ENCODE measurements at places on chromosomes 6 and 20.
A peak's percentile ranks its signal among the peaks of the same experiment; 100 is the strongest.

- DNase-seq, result no peak
These were observed at the start of gene HSPA12B for GRCh38 chr20:3732327-3733118. Gene HSPA12B, plus strand, starts transcription at chr20:3732685. Its CDS starts 5,990 bp downstream, at chr20:3738675.

DNA sequence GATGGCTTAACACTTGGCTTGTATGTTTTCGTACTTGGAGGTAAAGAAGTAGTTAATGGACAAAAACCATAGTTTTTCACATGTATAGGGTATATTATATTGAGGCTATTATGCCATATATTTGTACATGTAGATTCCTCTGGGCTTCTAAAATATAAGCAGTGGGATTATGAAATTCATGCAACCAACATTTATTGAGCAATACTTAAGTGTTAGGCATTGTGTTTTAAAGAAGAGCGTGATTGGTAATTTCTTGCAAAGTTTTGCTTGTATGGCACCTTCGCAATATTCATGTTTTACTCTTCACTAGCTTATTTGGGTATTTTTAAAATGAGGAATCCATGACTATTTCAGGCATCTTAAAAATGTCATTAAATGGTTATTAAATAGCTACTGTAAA, 2.5 kb downstream of the TULP4 start:
- no peak for DNase-seq

GRCh38 chr20:37821696-37822095, 81.2 kb upstream of the VSTM2L start:
- peak; percentile 73 for DNase-seq

- DNase-seq, result no peak
These were observed 64.8 kb downstream of the VIP start for GRCh38 chr6:152815230-152815872.

GRCh38 chr6:32551410-32551809, 21.3 kb upstream of the HLA-DRB5 start:
- no peak for DNase-seq

GRCh38 chr6:116465246-116465645, 4.1 kb downstream of the CALHM6 start:
- no peak for DNase-seq

DNA sequence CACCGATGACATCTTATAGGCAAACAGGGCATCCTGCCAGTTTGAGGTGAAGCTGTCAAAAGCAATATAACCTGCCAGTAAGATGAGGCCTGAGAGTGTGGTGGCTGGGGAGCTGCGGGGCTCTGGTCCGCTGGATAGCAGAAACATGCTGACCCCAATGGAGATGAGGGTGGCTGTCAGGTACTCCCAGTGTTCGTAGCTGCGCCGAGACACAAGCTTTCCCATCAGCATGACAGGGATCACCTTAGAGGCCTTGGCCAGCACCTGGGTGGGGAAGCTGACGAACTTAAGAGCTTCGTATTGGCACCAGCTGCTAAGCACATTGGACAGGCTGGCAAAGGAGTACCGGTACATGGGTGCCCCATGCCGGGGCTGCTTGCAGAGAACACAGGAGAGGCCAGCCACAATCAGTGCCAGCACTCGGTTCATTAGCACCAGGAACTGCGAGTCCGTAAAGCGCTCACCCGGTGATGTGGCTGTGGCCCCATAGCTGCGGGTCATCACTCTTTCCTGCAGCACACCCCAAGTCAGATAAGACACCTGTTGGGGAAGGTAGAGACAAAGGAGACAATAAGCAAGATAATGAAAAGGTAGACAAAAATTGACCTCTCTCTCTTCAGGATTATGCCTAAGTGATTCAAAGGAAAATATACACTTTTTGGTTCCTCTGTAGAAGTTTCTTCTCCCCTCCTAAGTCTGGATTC, 2.1 kb downstream of the SLC35B2 start:
- peak; percentile 23 for DNase-seq

- no peak for DNase-seq
These were observed 71.2 kb downstream of the CBLN4 start for GRCh38 chr20:55934146-55934545.

GRCh38 chr6:90537723-90538258, 49.1 kb downstream of the MAP3K7 start:
- no peak for DNase-seq

GRCh38 chr6:29887819-29888776, 54.2 kb upstream of the HLA-A start:
- DNase-seq, result no peak

DNA sequence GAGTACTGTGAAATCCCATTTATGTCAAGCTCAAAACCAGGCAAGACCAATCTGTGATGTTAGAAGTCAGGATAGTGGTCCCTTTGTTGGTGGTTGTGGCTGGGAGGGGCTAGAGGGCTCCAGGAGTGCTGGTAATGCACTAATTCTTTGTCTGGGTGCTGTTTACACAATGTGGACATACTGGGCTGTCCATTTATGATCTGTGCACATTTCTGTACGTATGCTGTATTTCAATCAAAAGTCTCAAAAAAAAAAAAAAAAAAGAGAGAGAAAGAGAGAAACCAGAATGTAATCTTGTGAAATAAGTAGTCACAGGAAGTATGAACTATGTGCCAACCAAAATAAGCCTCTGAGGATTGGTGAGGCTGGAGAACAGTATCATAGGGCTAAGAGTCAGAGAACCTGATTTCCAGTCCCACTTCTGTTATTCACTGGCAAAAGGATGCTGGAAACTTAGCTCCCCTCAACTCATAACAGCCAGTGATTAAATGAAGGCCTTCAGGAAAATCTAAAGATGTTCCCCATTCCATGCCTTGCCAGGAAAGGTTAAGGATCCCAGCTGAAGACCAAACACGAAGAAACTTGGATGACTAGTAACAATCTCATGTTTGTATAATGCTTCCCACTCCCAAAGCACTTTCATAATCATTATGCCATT, 19.6 kb upstream of the TRAM2 start:
- no peak for DNase-seq

DNA sequence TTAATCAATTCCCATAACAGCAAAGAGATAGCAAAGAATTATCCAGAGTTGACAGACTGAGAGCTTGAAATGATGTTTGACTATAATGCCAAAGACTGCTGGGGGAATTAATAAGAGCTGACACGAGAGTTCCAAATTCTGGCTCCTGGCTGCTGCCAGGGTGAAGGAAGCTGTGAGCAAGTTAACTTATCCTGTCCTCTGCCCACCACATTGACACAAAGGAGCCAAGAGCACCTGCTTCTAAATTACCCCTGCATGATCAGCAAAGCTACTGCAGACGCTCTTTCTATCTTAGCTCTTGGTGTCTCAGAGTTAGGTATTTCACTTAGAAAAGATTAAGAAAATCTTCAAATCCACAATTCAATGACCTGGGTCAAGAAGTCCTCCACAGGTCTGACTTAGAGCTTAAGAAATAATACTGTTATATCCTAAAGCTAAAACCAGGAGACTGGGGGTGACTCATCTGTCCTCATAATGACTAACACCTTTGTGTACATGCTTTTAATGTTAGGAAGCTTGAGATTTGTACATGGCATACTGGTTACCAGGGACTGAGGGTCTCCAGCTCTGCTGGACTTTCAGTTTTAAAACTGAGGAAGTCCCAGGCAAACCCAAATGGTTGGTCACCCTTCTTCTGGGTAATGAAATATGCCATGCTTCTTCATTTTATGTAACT, 13.2 kb upstream of the FRK start:
- DNase-seq, result peak; percentile 42

DNA sequence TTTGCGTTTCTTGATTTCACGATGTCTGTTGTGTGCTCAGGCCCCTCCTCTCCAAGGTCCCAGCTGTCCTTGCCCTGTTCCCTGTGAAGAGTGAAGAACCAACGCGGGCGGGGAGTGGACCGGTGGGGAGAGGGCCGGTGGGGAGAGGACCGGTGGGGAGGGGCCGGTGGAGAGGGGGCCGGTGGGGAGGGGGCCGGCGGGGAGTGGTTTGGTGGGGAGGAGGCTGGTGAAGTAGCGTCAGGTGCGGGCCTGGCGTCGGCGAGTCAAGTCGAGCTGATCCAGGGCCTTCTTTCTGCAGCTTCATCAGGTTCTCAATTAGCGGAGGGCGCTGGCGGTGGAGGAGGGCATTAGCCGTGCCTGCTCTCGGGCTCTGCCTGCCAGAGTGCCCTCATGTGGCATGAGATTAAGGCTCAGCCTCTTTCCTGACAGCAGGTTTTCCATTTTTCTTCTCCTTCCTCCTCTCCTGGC, 21.2 kb upstream of the BHLHE23 start:
- no peak for DNase-seq

GRCh38 chr6:84825461-84825860, 61.1 kb upstream of the TBX18 start:
- peak; percentile 42 for DNase-seq

GRCh38 chr6:35139924-35140638, 1.1 kb downstream of the TCP11 start:
- peak; percentile 43 for DNase-seq

- DNase-seq, result no peak
These were observed 757.1 kb upstream of the SLC35B3 start for GRCh38 chr6:9192405-9192909.

DNA sequence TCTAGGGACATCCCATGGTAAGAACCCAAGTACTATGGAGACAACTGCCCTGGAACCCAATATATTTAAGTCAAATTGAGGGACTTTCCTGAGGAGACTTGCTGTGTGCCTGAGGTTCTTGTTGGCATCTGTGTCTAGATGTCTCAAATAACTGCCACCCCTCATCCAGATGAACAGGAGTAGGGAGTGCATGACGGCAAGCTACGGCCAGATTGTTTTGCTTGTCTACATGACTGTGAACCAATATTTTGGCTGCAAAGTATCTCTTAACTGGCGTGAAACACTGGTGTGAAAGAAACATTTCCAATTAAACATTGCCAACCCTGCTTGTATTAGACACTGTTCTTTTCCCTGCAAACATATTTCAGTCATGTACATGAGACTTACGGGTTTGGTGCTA, 52.4 kb upstream of the SIM1 start:
- no peak for DNase-seq

DNA sequence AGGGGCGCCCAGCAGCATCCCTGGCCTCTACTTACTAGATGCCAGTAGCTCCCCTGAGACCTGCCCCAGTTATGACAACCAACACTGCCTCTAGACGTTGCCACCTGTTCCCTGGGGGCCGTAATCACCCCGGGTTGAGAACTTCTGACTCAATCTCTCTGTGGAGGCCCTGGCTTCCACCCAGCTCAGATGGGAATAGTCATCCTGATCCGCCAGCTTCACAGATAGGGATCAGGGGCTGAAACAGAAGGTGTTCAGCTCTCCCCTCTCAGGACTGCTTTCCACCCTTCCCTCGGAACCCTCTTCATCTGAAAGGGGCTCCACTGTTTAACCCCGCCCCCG, 3.3 kb downstream of the CAPN11 start:
- DNase-seq, result no peak

DNA sequence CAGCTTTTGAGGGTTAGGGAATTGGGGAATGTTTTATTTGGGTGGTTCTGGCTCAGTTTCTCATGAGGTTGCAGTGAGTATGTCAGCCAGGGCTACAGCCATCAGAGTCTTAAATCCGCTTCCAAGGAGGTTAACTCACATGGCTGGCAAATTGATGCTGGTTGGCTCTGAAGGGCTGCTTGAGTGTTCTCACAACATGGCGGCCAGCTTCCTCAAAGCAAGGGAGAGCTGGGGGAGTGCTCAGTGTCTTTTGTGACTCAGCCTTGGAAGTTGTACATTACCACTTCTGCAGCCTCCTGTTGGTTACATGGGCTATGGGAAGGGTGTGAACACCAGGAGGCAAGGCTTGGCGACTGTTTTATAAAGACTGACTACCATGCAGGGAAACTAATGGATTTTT, 17.8 kb upstream of the PPP1R3G start:
- no peak for DNase-seq

DNA sequence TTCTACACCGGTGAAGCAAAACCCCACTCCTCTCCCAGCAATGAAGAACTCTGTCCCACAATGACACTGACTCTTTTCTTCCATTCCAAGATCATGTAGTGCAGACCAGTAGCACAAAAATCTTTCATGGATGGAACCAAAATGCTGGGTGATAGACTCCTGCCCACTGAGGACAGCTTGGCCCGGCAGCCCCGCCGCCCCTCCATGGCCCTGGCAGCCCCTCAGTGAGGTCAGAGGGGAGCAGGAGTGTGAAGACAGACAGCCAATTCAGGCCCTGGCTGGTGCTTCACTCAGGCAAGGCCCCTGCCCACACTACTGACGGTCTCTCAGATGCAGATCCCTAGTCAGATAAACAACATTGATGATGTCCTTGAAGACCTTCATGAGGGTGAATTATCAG, 131.9 kb upstream of the SYNDIG1 start:
- no peak for DNase-seq

GRCh38 chr6:161166677-161167076, 107.2 kb downstream of the AGPAT4 start:
- DNase-seq, result no peak

DNA sequence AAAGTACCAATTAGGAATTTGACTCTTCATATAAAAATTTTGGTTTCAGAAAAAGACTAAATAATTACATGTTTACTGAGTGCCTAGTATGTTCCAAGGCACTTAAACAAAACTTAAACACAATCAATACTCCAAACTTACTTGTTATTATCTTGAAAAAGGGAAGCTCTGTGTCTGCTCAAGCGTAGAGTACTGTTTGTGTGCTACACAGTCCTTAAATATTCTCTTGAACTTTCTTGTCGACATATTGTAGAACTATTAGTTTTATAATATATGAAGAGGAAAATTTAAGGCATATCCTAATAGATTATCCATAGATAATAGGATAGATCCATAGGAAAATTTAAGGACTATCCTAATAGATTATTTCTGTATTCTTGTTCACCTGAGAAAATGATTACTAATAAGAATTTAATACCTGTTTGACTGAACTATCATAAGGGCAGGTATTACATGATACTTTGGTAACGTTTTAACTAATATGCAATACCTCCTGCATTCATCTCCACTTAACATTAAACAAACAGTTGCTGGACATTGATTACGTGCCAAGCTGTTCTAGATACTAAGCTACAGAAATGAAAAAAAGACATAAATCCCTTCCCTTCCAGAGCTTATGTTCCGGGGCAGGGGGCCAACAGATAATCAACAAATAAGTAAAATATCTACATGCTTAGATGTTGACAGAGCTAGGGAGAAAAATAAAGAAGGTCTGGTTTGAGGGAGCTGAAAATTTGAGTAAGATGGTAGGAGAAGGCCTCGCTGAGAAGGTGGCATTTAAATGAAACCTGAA, 115.2 kb upstream of the BCLAF1 start:
- DNase-seq, result no peak

DNA sequence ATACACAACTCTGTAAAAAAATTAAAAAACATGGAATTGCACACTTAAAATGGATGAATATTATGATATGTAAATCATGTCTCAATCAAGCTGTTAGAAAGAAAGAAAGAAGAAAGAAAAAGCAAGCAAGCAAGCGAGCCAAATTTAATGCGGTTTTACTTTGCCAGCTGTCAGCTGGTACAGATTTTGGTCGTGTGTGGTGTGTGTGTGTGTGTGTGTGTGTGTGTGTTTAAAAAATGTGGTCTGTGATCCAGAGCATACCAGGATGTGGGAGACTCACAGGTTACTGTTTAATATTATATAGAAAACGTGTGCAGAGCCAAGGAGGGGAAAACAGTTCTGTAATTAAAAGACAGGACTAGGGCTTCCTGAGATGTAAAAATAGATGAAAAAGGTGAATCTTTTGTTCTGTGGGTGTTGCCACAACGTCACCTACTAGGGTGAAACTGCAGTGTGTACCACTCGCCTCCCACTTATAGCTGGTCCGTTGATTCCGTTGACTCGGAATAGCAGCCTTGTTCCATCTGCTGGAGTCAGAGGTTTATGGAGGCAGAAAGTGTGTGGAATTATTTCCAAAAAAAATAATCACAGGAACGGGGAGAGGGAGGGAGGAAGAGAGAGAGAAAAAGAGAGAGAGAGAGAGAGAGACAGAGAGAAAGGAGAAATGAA, 197.7 kb downstream of the BCAS1 start:
- DNase-seq, result peak; percentile 62

GRCh38 chr20:54416770-54417169, 58.6 kb upstream of the DOK5 start:
- no peak for DNase-seq

Data from RCC 7860 (cell line).